ENCODE measurements at places on chromosomes 11 and 22. TPM values are rescaled to one million over a fixed set of nuclear protein-coding genes. Genes with fewer than 3 reads are reported as not detected.

- no peak for DNase-seq
Measured at GRCh38 chr11:121412711-121413415, 39.3 kb upstream of the SORL1 start.

DNA sequence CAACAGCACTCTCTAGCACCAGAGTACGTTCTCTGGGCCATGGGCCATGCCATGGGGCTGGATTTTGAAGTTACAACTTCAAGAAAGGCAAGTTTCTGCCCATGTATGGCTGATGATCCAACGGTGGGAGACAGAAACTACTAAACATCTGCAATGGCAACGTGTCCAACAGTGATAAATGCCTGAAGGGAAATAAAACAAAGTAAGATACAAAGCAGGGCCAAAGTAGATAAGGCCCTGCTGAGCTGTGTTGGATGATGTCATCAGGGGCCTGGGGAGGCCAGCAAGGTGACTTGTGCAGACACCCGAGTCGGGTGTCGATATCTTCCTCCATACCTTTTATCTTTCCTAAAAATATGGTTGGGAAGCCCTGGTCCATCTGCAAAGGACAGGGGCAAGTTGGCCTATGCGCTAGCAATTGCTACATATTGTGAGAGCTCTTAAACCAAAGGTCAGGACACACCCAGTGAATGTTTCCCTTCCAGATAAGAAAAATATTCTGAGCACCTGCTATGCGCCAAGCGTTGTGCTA is 487.2 kb downstream of the MN1 start:
- peak; percentile 33 for DNase-seq

DNA sequence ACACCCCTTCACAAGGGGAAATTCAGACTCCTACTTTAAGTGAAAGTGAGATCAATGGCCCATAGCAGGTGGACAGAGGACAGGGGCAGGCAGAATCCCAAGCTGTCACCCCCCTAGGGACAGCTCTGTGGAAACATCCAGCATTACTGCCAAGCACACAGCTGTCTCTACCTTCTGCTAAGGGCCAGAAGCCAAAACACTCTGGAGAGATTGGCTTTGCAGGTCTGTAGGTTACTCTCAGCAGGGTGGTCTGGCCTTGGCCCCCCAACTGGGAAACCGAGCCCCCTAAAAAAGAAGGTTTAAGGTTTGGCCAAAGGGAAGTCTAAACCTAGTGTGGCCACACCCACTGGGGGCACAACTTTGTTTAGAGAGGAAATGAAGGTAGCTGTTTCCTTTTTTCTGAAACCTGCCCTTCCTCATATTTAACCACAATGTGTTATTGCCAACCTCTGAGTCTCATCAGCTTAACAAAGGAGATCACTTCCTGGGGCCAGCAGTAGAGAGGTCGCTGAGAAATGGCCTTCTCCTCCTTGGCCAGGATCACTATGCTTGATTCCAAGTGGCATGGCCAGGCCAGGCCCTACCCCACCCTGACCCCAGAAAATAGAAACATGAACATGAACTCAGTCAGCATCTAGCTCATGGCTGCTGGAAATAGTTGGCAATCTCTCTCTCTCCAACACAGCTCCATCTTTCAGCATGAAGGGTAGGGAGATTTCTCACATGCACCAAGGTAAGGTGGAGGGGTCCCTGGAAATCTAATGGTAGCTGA is 25.9 kb upstream of the SCARF2 start:
- peak; percentile 35 for DNase-seq

GRCh38 chr22:27537501-27537900 is 264.1 kb downstream of the MN1 start:
- no peak for DNase-seq

GRCh38 chr22:34324763-34325162 is 404.5 kb upstream of the LARGE1 start:
- DNase-seq, result no peak

GRCh38 chr11:74371269-74372052 is 26.8 kb downstream of the PGM2L1 start:
- no peak for DNase-seq

DNA sequence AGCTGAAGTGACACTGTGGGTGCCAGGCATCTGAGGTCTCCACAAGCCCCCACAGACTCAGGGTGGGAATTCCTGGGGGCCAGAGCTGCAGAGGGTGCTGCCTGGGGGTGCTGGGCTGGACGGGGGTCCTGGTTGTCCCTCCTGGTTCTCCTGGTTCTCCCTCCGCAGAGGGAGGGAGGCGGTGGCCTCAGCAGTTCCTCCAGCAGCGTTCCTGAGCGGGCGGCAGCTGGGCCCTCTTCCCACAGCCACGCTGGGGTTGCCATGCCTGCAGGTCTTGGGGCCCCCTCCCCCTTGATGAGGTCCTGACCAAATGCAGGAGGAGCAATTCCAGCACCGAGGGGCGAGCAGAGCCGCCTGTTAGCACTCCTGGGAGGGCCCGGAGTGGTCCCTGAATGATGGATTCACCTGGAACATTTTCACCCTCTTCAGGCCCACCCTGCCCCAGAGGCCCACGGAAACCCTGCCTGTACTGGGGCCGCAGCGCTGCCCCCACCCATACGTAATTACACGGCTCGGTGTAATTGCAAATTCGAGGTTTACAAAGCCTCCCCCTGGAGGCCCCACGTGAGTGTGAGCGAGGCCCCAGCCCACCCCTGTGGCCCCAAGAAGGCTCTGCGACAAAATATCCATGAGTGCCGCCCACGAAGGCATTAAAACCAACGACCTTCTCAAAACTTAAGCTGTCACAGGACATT is 635 bp downstream of the C11orf21 start:
- DNase-seq, result no peak

- DNase-seq, result peak; percentile 94
Measured at GRCh38 chr11:66510271-66510989, at the start of gene BBS1. Gene BBS1 (plus strand): TSS chr11:66510635. CDS start chr11:66510660, 25 bp downstream.

- no peak for DNase-seq
Measured at GRCh38 chr22:49462795-49463194, 364.9 kb downstream of the BRD1 start.

- no peak for DNase-seq
Measured at GRCh38 chr22:37951305-37951704, 2.1 kb downstream of the C22orf23 start.

DNA sequence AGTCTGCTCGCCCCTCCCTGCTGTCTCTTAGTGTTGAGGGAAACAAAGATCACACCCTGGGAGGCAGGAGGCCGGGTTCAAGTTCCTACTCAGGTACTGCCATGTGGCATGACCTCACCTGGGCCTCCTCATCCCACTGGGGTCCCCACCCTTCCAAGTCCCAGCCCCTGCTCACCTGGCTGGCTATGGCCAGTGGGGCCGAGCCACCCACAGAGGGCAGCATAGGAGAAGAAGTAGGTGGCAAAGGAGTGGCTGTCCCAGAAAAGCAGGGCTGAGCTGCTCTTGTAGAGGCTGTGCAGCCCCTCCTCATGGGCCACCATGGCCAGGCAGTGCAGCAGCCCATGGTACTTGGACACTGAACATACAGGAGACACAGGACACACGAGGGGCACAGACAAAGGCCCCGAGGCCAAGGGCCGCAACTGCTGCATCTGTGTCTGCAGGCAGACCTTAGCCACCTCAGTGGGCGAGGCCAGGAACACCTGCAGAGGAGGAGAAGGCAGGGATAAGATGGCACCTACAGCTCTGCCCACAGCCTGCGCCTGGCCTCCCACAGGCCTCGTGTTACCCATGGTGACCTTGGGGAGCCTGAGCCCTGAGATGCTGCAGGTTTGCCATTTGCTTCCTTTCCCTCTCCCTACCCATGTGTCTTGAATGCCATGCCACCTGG is 50.6 kb upstream of the MPEG1 start:
- DNase-seq, result no peak

- no peak for DNase-seq
Measured at GRCh38 chr11:133516845-133517244, 15.5 kb downstream of the OPCML start.

DNA sequence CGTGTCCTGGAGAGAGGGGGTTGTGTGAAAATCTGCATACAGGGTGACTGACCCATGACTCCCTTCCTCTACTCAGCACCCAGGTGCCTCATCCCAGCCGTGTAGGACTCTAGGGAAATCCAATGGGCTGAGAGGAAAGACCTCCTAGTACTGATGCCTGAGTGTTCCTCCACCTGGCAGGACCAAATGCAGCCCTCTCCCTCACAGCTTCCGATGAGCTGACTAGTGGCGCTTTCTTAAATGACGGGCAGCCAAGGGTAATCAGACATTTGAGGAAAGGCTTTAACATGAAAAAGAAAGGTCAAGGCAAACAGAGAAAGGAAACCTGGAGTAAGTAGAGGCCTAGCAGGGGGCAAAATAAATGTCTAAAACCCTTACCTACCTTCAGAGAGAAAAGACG is 5.0 kb upstream of the KCNJ1 start:
- DNase-seq, result no peak

DNA sequence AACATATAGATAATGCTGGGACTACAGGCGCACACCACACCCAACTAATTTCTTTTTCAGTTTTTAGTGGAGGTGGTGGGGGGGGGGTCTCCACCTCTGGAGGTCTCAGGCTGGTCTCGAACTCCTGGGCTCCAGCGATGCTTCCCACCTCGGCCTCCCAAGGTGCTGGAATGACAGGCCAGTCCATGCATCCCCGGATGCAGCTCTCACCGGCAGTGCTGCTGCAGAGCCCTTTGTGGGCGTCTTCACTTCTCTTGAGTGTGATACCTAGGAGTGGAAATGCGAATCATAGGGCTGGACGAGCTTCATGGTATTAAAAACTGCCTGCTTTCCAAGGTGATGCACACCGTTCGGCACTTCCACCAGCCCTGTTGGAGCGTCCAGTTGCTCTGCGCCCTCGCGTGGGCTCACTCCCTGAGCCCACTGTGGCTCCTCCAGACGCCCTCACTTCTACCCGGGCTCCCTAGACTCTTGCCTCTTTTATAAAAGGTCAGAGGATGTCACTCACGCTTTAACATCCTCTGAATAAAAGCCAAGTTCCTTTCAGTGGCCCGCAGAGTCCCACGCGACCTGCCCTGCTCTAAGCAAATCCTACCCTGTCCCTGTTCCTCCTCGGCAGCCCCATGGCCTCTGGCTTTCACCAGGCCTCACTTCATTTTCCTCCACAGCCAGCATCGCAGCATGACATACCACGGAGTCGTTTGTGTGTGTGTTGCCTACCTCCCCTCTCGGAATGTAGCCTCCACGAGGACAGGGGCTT is 837 bp upstream of the BID start:
- no peak for DNase-seq

GRCh38 chr22:39598017-39598965 is 27.7 kb downstream of the CACNA1I start:
- peak; percentile 94 for DNase-seq

DNA sequence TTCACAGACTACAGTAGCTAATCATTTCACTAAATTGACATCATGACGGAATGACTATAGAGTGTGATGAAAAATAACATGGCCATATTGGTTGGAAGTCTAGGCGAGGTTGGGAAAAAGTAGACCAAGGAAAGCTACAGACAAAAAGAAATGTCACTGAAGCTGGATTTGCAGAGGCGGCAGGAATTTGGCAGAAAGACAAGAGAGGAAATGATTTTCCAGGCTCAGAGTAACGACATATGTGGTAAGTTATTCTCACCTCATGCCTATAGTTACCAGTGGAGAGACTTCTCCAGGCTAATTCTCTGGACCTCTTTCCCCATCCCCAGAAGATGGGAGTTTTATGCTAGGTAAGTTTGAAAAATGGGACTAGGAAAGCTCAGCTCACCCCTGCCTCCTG is 1005.8 kb upstream of the CCDC90B start:
- DNase-seq, result no peak

DNA sequence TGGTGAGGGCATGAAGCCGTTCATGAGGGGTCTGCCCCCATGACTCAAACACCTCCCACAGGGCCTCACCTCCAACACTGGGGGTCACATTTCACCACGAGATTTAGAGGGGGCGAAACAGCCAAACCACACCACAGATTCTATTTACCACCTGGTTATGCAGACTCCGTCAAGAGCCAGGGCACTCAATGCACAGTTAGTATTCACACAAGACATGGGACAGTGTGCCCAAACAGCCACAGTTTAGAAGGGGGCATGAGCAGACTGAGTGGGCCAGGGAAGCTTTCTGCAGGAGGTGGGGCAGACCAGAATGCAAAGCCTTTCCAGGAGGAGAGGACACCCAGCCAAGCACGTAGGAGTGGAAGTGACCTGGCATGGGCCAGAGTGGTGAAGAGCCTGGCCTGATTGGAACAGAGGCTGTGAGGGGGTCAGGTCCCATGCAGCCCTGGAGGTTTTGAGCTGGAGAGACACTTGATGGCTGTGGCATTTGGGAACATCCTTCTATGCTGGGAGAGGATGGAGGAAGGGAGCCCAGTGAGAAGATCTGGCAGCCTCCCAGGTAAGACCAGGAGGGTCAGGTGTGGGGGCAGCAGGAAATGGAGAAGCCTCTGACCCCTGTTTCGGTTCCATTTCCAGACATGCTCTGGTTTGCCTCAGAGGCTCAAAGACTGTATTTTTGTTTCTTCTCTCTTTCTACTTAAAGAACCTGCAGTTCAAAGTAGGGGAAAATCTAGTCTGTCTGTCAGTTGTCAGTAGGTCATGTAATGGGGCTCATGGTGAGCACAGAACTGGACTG is 199.1 kb upstream of the NCAM1 start:
- DNase-seq, result no peak

- no peak for DNase-seq
Measured at GRCh38 chr11:119509282-119509841, 86.4 kb upstream of the THY1 start.

- peak; percentile 95 for DNase-seq
Measured at GRCh38 chr11:66421492-66422205, 814 bp downstream of the NPAS4 start.

GRCh38 chr11:47395223-47396048 is 13.0 kb upstream of the SLC39A13 start:
- no peak for DNase-seq

DNA sequence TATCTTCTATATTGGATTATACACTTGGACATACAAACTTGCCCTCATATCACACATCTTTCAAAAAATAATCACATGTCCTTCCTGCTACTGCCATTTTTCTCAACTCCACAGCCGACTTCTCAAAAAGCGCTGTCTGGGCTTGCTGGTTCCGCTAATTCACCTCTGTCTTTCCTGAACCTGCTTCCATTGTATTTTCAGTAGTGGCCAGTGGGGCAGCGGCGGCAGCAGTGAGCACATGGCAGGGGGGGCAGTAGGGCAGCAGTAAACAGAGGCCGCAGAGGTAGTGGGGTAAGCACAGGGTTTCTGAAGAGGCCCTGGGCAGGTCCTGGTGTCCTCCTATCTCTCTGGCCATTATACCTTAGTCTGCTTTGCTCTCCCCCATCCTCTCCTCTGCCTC is 126.3 kb downstream of the RRAS2 start:
- DNase-seq, result no peak

GRCh38 chr11:80841675-80842074 is 1400.8 kb upstream of the TENM4 start:
- DNase-seq, result no peak

Gene KDM4E
- total RNA-seq, result not detected

Gene PRG2
- total RNA-seq, result 0.22 TPM

Gene DGAT2
- 1.7 TPM for total RNA-seq

Gene WNT7B
- total RNA-seq, result not detected

Gene EHF
- 226 TPM for total RNA-seq

Gene NLRP10
- total RNA-seq, result not detected

Measured in left colon (tissue), 2 donors.